ENCODE measurements at places on chromosomes 5 and 9.

GRCh38 chr9:83132768-83133167 is 69.8 kb upstream of the RASEF start:
- DNase-seq = no peak

- no peak for DNase-seq
Measured at GRCh38 chr9:88528080-88528790, 6.7 kb upstream of the NXNL2 start.

DNA sequence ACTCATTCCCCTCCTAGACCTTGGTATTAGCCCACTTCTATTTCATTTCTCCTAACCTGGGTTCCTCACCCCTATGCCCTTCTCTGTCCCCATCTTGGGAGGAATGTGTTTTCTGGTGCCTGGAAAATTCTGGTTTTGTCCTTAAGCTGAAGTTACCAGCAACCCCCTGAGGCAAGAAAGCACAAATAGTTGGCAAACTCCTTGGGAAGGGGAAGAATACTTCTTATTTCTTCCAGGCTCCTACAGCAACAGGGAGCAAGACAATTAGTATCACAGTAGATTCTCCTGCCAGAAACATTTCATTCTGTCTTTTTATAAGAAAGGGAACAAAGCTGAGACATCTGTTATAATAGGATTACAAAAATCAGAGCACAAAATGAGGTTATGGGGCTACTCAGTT is 142.5 kb downstream of the SNCAIP start:
- DNase-seq = no peak

GRCh38 chr9:82410306-82410705 is 421.7 kb downstream of the SPATA31D1 start:
- DNase-seq = no peak

- DNase-seq = no peak
Measured at GRCh38 chr9:1071730-1072129, 21.6 kb downstream of the DMRT2 start.

- DNase-seq = no peak
Measured at GRCh38 chr5:178196281-178196812, 8.0 kb upstream of the HNRNPAB start.

GRCh38 chr5:160271836-160272235 is 40.5 kb downstream of the CCNJL start:
- no peak for DNase-seq

DNA sequence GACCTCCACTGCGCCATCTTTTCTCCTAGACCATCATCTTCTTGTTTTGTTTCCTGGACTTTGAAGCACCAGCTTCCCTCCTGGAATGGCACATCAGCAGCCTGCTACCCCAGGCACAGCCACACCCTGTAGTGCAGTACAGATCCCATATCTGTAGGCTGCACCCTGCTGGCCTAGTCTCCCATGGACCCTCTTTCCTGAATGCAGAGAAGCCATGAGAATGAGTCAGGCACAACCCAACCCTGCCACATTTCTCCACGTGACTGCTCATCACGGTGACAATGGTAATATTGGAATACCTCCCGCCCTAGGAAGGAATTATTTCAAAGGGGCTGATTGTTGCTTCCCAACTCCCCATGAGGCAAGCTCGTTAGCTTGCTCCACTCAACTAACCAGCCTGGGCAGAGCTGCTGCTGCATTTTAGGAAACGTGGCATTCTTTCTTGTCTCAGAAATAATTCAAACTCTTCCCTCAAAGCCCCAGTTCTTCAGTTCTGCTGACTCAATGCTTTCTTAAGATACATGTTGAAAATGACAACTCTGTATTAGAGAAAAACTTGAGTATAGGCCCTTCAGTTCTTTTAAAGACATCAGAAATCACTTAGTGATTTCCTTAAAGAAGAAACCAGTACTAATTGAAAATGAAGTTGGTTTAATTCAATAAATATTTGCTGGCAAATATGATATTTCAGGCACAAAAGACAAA is 328.1 kb downstream of the MLLT3 start:
- no peak for DNase-seq

GRCh38 chr9:20242510-20243189 is 379.6 kb downstream of the MLLT3 start:
- DNase-seq = no peak

- no peak for DNase-seq
Measured at GRCh38 chr5:143536364-143536763, 132.9 kb upstream of the NR3C1 start.

- DNase-seq = no peak
Measured at GRCh38 chr5:25091921-25092320, 447.1 kb upstream of the CDH10 start.
